Mesothelial cell of epicardium (in vitro differentiated cells): ENCODE measurements at places on chromosomes 7 and 10. TPM values are rescaled to one million over a fixed set of nuclear protein-coding genes. Genes with fewer than 3 reads are reported as not detected.

GRCh38 chr7:128164061-128164954 lies 76.8 kb upstream of the LEP start:
- DNase-seq = no peak

Gene OPALIN
- not detected in 3 replicates for total RNA-seq

DNA sequence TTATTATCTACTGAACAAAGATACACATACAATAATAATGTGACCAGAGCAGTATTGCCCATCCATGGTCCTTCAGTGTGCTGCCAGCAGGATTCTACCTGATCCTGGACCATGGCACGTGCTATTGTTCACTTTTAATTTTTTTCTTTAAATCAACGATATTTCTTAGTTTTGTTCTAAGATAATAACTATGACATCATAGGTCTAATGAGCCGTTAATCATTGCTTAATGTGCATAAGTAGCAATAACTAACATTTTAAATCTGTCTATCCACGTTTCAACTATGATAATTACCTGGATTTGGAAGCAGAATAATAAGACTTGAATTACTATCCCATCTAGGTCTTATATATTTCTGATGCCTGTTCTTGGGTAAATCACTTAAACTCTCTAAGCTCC lies 253.8 kb downstream of the SORCS1 start:
- DNase-seq = no peak

Gene PARD3
- total RNA-seq = 68.6 to 73.4 TPM (median 73.2 TPM) in 3 replicates

Gene CALML5
- total RNA-seq = 0.42 TPM in 1 of 3 replicates, not detected in the others

DNA sequence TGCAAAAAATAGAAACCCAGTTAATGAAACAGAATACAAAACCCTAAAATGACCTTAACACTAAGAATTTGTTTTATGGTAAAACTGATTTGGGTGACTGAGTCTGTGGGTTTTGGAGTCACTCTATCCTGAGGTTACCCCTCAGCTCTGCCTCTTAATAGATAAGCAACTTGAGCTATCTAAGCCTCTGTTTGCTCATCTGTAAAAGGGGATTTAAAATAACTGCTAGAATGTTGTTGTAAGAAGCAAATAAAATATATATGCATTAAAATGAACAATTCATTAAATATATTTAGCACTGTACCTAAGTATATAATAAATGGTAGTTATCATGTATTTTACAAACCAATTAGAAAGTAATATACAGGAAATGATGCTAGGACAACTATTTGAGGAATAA lies 115.4 kb downstream of the CABCOCO1 start:
- no peak for DNase-seq

- no peak for DNase-seq
Observed at GRCh38 chr10:101223274-101224059, 5.8 kb downstream of the LBX1 start.

GRCh38 chr7:138746073-138746472 lies 44.9 kb upstream of the SVOPL start:
- DNase-seq = no peak
